ENCODE measurements at places on chromosomes 3 and 15.

- DNase-seq, result no peak
Measured at GRCh38 chr15:87365186-87365585, 891.4 kb downstream of the NTRK3 start.

DNA sequence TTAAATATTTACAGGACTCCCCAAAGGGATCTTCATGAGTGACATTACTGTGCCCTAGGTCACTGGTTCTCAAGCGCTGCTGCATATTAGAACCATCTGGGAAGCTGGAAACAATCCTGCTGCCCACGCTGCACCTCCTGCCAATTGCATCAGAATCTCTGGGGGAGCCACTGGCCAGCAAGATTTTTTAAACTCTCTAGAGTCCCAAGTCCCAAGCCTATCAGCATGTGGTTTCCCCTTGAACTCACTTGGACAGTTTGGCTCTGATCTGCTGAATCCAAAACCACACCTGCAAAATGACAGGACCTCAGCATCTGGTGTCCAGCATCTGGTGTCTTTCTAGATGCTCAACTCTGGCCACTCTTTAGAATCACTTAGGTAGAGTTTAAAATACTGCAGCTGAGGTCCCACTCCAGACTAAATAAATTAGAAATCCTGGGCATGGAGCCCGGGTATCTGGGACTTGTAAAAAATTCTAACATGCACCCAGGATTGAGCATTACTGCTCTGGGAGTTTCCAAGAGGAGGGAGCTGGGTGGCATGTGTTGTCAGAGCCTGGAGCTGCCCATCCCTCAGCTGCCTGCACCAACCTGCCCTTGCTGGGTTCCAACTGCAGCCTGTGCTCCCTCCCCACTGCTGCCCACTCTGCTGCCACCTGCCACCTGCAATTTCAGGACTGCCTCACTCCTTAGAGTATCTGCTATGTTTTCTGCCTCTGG is 311.3 kb downstream of the SLC9A9 start:
- DNase-seq, result peak; percentile 19

DNA sequence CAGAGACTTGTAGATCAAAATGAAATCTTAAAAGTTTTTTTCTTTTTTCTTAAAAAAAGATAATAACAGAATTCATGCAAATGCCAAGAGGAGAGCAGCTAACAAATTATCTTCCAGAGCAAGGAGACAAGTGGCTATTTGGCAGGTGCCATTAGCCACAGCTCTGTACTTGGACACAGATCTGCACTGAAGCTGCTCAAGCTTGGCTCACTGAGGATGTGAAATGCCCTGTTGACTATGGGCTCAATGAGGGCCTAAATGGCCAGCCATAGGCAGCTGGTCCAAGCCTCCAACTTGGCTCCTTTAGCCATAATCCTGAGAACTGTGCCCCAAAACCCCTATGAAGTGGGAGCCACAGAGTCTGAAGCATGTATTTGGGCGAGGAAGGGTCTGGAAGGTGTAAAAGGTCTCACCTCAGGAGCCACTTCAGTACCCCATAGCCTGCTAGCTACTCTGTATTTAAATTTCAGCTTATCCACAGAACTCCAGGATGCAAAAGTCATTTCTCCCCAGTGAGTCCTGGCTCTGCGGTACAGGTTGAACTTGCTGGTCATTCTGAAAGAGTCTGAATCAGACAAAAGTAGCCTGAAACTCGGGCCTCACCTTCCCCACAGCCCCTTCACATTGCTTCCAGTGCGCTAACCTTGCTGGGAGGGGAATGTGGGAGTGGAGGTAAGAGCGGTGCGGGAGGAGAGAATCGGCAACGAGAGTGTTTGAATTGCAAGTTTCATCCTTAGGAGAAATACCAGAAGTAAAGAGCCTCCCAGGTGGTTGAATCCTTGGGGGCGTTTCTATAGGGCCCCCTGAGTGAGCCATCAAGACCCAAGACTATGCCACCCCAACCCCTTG is 48.0 kb downstream of the ZIC4 start:
- no peak for DNase-seq

GRCh38 chr3:148957586-148957985 is 33.8 kb upstream of the GYG1 start:
- no peak for DNase-seq
